ENCODE measurements at places on chromosomes 6 and 20.

- DNase-seq, result no peak
Observed at GRCh38 chr6:12291839-12292604, 1.9 kb downstream of the EDN1 start.

DNA sequence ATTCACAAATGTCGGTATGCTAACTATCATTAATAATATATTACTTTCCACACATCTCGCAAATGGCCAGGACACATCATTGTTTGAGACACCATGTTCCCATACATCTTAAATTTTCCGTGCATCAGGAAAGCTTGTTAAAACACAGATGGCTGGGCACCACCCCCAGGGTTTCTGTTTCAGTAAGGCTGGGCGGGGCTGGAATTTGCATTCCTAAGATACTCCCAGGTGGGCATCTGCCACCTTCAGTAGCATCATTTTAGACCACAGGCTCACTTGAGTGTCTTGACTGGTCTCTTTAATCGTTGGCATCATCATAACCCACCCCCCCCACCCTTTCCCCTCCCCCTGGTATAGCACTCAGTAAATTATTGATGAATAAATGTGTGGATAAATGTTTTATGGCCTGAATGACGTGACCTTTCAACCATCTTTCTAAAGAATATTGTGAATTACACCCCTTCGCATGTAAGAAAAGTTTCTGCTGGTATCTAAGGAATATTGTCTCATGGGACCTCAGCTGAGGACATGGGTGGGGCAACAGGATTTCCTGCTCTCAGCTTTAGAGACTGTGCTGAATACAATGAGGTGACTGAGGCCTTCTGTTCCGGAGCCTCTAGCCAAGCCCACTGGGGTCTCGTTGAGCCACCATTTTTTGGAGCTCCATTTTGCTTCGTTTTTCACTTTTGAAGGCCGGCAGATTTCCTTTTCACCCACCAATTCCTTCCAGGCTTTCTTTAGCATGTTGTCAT is 124.1 kb upstream of the NEDD9 start:
- no peak for DNase-seq

- DNase-seq, result no peak
Observed at GRCh38 chr6:37651991-37652390, 45.7 kb downstream of the MDGA1 start.

DNA sequence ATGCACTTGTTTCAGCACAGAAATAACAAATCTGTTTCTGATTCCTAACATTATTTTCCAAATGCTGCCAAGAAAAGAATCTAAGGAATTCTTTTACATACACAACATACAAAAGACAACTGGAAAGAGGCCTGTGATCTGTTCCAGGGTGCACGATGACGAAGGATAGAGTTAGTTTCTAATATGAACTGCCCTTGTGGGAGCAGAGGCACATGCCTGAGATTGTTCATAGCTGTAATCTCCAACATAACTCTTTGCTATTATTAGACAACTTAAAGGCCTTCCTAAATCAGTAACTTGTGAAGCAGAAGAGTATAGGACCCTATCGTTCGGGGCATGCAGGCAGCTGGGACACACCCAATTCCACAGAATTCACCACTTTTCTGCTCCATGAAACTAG is 41.2 kb upstream of the NHSL1 start:
- no peak for DNase-seq

GRCh38 chr20:31484001-31484400 is 8.9 kb downstream of the REM1 start:
- DNase-seq, result peak; percentile 76
